Stimulated activated CD8-positive, alpha-beta memory T cell treated with anti-CD3 and anti-CD28 coated beads, Interleukin-4, amount 100 ng/mL, for 4 hours (primary cell): ENCODE measurements at places on chromosomes 3 and 15.

DNA sequence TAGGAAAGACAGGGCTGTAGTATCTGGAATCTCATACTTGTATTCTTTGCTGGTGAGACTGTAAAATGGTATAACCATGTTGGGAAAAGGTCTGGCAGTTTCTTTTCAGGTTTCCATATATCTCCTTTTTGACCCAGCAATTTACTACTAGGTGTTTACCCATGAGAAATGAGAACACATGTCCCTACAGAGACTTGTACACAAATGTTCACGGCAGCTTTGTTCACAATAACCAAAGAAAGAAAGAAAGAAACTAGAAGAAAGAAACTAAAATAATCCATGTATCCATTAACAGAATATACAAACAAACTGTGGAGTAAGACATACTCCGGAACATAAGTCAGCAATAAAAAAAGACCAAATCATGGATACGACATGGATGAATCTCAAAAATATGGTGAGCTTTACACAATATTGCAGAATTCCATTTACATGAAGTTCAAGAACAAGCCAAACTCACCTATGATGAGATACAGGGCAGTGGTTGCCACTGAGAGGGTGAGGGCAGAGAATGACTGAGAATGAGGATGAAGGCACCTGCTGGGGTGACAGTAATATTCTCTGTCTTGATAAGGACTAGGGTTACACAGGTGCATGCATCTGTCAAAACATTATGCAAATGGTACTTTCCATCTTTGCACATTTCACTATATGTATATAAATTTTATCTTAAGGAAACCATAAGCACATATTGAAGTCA lies 2.7 kb downstream of the RFTN1 start:
- no peak for DNase-seq

DNA sequence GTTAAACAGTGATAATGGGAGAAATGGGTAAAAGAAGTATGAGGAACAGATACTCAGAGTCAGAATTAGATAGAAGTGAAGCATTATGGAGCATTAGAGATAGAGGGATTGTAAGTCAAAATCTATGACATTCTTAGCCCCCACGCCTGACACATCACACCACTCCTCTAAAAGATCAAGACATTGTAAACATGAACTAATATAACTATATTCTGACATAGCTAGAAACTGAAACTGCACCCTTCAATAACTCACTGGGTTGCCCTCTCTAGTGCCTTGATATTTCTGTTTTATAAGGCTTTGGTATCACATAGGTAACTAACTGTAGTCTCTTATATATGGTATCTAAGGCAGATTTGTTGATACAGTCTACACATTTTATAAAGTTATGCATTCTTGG lies 684.3 kb upstream of the DPPA4 start:
- DNase-seq: no peak

DNA sequence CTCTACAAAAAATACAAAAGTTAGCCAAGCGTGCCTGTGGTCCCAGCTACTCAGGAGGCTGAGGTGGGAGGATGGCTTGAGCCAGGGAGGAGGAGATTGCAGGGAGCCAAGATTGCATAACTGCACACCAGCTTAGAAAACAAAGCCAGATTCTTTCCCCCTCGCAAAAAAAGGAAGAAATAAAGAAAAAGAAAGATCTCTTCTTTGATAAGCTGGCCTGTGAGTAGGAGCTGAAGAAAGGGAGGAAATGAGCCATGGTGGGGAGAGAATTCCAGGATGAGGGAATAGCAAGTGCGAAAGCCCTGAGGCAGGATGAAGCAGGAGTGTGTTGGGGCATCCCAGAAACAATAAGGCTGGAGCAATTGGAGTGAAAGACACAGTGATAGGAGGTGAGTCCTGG lies 24.5 kb upstream of the TOP2B start:
- no peak for DNase-seq

GRCh38 chr15:22942877-22943276 lies 37.3 kb downstream of the CYFIP1 start:
- no peak for DNase-seq

DNA sequence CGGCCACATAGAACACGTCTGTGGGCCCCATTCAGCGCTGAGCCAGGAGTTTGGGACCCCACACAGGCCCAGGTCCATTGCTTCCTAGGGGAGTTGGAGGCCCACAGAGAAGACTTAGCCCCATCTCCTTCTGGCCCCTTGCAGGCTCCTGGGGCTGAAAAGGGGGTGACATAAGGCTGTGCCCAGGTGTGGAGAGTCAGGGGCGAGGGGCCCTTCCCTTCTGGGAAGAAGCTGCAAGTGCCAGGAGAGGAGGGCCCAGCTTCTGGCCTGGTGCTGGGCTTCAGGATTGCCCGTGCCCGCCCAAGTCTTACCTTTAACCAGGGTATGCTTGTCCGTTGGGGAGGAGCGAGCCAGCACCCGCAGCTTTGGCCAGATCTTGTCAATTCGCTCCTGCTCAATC lies 28.9 kb upstream of the SEC13 start:
- DNase-seq: no peak

GRCh38 chr3:136787349-136787748 lies 31.6 kb upstream of the SLC35G2 start:
- no peak for DNase-seq

- DNase-seq: no peak
Observed at GRCh38 chr3:99066863-99067262, 165.4 kb upstream of the DCBLD2 start.

DNA sequence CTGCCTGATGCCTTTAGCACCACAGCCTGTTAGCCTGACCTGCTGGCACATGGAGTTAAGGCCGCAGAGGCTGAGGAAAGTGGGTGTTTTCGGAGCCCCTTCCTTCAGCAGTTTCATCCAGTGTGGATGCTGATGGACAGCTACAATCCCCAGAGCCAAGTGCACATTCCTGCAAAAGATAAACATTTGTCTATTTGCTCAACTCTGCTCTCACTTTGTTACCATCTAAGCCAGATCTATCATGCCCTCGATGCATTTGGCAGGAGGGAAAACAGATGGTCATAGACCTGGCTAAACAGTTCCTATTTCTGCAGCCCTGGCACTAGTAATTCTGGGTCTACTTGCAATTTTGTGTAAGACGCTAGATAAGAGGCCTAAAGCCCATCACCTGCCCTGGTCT lies 312.9 kb upstream of the RASGRP1 start:
- DNase-seq: no peak

- no peak for DNase-seq
Observed at GRCh38 chr15:58369261-58369701, 62.5 kb upstream of the LIPC start.

DNA sequence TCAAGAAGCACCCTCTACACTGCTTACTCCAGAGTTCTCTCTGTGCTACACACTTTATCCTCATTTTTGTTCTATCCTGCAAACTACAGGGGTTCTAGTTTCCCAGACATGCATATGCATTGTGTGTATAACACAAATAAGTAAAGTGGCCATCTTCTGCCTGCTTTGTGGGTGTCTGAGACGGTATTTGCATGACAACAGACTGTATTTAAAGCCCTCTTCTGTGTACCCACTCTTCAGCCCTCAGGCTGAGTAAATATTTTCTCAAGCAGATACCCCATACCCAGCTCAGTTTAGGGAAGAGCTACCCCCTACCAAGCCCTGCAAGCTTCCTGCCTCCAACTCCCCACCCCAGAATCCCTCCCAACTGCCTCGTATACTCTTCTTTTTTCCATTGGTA lies 31.7 kb downstream of the SYNPR start:
- no peak for DNase-seq
